ENCODE measurements at places on chromosomes 1 and 21.

- DNase-seq, result no peak
These were observed 90.9 kb upstream of the KCNK1 start for GRCh38 chr1:233523047-233523446.

DNA sequence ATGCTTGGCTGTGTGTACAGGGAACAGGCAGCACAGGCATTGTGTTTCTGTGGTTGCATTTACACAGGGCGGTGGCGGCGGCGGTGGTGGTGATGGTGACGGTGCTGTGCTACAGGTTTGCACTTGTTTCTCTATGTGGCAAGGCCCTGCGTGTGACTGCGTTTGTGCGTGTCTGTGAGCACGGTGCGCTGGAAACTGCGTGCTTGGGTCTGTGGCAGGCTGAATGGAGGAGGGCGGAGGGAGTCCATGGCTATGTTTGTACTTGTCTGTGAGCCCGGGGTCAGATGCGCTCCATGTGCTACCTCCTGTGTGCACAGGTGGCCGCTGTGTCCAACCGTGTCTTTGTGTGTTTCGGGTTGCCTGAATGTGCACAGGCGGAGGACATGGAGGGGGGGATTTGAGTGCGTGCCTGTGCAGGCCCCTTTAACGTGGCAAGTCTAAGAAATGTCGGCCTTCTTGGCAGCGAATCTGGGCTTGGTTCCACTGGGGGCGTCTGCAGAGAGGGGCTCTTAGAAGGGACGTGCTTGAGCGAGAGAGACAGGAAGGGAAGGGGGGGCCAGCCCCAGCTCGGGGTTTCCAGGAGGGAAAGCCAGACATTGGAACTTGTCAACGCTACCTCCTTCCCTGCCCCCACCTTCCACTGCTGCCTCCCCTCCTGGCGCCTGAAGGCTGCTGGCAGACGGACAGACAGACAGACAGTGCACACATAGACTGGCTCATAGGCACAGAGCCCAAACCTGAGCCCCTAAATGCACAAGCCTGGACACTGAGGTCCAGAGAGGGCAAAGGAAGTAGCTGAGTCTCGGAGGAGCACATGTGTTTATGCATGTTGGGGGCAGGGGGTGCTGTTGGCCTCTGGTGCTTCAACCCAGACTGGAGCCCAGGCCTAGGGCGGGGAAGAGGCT is 32.7 kb upstream of the WASF2 start:
- peak; percentile 74 for DNase-seq

- DNase-seq, result peak; percentile 27
These were observed 20.7 kb upstream of the ATP1A1 start for GRCh38 chr1:116352349-116352813.

DNA sequence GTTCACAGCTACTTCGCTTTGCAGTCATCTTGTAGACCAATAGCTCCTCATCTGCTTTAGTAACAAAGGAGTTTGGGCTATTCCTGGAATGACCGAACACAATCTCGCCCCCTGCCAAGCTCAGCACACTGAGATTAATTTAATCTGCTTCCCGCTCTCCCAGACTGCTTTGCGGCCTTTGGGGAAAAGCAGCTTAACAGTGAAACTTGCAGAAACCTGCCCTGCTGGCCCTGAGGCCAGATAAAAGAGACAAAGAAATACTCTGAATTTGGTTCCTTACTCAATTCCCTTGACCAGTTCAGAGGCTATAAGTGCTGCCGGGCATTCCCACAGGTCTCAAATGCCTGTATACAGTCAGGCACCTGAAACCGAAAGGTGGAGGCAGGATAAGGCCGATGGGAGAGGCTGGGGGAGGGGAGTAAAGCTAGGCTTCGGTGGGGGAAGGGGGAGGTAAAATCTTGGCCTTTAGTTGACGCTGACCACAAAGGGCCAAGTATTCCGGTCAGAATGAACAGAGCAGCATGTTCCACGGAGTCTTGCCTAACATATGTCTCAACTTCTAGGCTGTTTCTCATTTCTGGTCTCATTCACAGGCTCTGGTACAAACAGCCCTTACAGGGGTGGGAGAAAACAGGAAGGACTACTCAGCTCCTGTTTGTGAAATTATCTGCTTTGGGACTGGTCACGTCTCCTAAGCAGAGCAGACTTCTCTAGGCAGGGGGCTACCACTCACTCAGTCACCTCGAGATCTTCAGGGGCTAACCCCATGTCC is 17.7 kb upstream of the A3GALT2 start:
- DNase-seq, result no peak

DNA sequence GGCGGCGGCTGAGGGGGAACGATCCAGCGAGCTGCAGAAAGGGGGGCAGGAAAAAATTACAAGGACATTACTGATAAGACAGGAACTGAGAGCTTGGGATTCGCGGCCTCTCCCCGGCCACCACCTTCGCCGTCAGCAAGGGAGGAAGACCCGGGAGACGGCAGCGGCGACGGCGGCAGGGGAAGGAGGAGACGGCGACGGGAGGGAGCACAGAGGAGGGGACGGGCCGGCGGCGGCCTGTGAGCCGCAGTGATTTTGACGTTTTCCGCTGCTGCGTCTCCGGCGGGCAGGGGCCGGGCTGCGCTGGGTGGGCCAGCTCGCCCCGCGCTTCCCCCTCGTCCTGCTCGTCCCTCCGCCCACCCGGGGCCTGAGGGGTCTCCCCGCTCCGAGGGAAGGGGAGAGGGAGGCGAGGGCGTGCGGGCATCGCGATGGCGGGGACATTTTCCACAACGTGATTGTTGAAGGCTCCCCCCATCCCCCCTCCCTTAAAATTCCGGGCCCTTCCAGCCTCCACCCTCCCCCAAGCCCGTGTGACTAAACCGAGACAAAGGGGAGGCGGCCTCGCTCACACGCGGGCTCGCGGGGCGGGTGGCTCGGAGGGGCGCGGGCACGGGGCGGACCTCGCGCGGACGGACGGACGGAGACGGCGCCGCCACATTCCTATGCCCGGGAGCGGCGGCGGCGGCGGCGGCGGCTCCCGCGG is 407 bp downstream of the CAMSAP2 start:
- DNase-seq, result peak; percentile 60

- DNase-seq, result no peak
These were observed 471.8 kb upstream of the RUNX1 start for GRCh38 chr21:35520856-35521255.

DNA sequence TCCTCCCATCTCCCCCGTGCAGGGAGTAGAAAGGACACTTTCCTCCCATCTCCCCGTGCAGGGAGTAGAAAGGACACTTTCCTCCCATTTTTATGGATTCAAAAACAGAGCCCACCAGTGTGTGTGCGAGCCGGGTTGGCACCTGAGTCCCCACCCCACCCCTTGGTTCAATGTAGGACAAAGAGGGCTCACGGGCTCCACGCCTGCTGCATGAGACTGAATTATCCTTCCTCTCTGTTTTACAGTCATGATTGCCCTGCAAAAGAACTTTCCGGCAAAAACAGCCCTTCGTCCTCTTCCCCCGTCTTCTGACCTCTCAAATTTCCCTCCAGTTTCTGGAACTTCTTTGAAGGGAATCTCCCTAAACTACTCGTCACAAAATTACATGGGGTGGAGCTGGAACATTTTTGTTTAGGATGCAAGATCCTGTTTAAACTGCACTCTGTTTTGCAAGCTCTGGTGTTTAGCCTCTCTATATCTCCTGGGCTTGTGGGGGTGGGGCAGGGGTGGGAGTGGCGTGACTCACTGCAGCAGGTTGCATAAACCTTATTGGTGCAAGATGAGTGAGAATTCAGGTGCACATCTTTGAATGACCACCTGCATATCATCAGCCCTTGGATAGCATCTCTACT is 99.8 kb downstream of the PSMG1 start:
- DNase-seq, result no peak

DNA sequence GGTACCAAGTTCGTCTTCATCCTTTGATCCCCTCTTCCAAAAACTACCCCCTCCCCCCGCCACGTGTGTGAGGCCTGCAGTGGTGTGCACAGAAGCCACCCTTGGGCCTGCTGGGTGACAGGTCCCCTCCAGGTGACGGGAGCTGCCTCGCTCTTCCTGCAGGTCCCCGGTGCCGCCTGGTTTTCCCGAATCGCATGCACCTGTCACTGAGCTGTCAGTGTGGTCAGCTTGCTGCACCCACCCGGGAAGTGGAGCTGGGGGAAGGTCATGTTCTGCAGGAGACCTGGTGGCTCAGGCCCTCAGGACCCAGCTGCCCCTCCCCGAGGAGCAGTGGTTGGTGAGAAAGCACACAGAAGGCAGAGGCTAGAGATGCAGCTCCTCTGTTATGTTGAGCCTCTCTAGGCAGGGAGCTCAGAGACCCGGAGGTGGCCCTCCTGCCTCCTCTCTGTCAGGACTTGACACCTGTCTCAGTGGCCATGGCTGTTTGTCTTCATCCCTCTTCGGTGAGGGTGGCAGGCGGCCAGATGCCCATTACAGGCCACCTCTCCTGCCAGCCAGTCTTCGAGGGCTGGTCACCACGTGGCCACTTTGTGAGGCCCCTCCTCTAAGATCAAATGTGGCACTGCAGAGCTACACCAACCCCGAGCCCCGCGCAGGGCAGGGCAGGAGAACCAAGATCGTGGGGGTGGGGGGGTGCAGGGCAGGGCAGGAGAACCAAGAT is 60.9 kb downstream of the SKI start:
- DNase-seq, result no peak

All from activated naive CD4-positive, alpha-beta T cell treated with anti-CD3 and anti-CD28 coated beads, Interleukin-2, amount 50 U/mL, for 16 hours (primary cell).